RPMI7951 (cell line): ENCODE measurements at places on chromosomes 11 and 22.

GRCh38 chr11:6240781-6241180 lies 1.9 kb downstream of the CNGA4 start:
- DNase-seq = no peak

DNA sequence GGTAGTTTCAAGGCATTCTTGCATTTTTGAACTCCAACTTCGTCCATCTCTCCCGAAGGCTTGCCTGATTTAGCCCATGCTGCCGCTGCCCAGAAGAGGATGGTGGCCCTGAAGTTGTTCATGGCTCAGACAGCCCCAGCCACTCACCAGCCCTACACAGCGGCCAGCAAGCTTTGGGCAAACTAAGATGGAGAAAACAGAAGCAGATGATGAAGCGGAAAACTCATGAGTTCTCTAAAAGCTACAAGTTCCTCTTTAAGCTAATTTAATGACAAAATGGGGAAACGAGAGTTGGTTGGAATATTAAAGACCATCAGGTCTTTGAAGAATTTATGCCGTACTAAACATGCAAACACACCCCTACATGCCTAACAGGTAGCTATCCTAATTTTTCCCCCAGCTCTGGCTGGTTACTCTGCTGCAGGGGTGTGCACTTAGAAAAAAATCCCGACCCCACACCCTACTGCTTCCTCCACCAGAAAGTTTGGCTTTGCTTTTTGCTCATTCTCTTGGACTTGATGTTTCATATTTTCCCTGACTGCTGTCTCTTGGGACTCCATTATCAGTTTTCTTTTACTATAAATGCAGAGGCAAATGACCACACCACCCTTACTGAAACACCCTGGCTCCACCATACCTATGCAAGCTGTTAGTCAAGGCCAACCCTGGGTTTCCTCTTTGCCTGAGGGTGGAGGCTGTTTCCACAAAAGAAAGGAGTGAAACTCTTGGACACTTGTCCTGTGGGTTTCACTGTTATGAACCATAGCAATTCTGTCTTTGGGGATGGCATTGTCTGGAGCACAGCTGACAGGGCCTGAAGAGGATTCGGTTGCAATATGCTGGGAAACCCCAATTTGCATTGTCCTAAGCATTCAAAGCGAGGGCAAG lies at the start of gene MPEG1:
MPEG1 (minus strand) TSS at position 184 of the 888 bp plus-strand sequence; CDS start at position 122, 62 bp downstream.
- no peak for DNase-seq

DNA sequence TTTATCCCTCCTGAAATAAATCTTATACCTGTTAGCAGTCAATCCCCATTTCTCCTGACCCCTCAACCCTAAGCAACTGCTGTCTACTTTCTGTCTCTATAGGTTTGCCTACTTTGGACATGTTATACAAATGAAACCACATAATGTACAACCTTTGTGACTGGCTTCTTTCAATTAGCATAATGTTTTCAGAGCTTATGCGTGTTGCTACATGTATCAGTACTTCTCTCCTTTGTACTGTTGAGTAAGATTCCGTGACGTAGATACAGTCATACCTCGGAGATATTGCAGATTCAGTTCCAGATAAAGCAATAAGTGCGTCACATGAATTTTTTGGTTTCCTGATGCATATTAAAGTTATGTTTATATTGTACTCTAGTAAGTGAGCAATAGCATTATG lies 127.3 kb downstream of the MORC2 start:
- DNase-seq = no peak

- no peak for DNase-seq
Measured at GRCh38 chr22:37262346-37262745, 18.3 kb upstream of the RAC2 start.

DNA sequence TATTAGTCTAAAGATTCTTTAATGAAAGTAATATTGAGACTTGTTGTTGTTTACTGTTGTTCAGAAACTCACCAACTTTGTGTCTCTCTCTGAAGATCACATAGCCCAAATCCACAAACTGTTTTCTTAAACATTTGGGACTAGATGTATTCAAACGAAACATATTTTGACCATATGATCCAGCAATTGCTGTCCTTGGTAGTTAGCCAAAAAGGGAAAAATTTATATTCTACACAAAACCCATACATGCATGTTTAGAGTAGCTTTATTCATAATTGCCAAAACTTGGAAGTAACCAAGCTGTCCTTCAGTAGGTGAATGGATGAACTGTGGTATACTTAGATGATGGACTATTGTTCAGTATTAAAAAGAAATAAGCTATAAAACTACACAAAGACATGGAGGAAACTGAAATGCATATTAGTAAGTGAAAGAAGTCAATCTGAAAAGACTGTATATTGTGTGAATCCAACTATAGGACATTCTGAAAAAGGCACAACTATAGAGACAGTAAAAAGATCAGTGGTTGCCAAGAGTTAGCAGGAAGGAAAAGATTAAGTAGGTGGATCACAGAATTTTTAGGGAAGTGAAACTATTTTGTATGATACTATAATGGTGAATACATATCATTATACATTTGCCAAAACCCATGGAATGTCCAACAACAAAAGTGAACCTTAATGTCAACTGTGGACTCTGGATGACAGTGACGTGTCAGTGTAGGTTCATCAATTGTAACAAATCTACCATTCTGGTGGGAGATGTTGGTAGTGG lies 442.9 kb downstream of the INSC start:
- DNase-seq = no peak

GRCh38 chr11:12728417-12728816 lies 54.2 kb downstream of the TEAD1 start:
- DNase-seq = no peak

DNA sequence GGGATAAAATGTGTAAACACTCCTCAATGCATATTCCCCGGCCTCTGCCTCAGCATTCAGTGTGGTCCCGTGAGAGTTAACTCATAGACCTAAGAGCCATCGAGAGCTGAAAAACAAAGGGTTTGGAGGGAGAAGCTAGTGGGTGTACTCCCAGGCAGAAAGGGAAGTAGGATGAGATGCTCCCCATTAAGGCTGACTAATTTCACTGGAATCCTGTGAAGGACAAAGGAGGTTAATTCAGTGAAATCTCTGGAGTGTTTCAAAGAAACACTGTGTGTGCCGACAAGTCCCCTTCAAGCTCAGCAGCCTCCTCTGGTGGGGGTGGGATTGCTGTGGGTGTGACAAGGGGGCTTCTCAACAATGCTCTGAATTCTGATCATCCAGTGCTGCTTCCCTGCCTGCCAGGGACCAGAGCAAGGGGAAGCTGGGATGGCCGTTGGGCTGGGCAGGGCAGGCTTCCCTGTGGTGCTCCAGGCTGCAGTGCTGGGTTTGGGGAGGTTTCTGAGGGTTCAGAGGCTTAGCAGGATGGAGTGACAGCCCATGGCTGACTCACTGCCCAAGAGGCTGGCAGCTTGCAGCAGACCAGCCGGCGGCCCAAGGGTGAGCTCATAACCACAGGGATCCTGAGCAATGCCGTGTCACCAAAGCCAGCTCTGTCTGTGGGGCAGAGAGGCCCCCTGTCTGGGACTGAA lies 61.4 kb upstream of the BMAL1 start:
- peak; percentile 98 for DNase-seq

DNA sequence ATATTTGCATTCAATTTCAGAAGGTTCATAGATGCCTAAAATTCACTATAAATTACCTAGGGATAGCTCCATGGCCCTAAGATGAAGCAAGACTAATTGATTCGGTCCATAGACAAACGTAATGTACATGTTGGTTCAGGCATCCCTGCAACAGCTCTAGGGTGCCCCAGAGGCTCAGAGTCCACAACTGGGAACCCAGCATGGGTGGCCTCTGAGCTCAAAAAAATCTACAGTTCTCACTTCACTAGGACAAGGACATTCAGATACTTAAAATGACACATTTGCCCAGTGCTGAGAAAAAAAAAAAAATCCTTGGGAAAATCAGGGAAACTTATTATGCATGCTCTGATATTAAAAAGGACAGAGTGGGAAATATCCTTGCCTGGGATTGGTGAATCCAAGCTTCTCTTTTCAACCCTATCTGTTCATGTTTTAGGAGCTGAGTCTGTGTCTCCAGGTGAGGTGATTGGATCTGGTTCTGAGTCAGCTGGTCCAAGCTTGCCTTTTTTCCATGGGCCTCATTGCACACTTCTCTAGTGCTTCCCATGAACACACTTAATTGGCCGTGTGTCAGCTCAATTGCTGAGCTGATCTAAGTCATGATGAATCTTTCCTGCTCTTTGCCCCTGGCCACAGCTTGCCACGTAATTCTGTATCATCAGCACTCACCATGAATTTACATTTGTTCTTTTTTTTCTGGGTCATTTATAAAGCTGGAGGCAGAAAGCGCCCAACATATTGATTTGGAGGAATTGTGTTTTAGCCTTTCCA lies 116.3 kb upstream of the RCN1 start:
- DNase-seq = peak; percentile 92

DNA sequence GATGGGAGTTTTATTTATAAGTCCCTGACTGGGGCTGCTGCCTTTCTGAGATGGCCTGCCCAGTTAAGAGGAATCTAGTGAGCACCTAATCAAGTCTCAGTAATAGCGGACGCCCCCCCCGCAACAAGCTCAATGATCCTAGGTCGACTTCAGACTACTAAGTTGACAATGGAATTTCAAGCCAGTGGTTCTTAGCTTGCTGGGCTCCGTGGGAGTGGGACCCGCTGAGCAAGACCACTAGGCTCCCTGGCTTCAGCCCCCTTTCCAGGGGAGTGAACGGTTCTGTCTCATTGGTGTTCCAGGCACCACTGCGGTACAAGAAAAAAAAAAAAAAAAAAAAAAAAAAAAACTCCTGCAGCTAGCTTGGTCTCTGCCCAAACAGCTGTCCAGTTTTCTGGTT lies 156.8 kb upstream of the CARD18 start:
- no peak for DNase-seq
